ENCODE measurements at places on chromosomes 6 and 20. TPM values are rescaled to one million over a fixed set of nuclear protein-coding genes. Genes with fewer than 3 reads are reported as not detected.

DNA sequence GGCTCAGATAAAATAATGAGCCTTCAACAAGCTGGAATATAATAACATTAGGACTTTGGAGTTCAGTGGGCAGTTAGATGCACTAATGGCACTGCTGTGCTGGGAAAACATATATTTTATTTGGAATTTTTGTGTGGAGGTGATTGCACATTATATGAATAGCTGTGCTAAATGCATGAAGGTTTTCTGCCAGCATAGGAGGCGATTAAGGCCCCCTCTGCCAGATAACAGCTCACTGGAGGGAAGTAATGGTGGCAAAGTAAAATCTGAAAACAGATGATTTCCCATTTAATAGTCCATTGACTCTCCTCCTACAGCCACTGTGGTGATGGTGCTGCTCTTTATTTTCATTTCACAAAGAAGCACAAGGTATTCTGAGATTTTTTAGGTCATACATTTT, 326.0 kb downstream of the GRIK2 start:
- no peak for DNase-seq

- no peak for DNase-seq
Measured at GRCh38 chr6:32854376-32855178, 585 bp downstream of the PSMB9 start.

DNA sequence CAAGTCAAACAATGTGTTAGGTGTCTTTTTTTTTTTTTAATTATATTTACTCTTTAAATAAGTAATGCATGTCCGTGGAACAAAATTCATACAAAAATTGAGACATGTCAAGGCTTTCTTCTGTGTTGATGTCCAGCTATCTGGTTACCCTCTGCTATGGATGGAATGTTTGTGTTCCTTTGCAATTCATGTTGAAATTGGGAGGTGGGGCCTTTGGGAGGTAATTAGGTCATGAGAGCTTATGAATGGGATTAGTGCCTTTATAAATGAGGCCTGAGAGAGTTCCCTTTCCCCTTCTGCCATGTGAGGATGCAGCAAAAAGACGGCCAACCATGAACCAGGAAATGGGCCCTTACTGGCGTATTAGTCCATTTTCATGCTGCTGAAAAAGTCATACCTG, 83.1 kb upstream of the KCNG1 start:
- no peak for DNase-seq

DNA sequence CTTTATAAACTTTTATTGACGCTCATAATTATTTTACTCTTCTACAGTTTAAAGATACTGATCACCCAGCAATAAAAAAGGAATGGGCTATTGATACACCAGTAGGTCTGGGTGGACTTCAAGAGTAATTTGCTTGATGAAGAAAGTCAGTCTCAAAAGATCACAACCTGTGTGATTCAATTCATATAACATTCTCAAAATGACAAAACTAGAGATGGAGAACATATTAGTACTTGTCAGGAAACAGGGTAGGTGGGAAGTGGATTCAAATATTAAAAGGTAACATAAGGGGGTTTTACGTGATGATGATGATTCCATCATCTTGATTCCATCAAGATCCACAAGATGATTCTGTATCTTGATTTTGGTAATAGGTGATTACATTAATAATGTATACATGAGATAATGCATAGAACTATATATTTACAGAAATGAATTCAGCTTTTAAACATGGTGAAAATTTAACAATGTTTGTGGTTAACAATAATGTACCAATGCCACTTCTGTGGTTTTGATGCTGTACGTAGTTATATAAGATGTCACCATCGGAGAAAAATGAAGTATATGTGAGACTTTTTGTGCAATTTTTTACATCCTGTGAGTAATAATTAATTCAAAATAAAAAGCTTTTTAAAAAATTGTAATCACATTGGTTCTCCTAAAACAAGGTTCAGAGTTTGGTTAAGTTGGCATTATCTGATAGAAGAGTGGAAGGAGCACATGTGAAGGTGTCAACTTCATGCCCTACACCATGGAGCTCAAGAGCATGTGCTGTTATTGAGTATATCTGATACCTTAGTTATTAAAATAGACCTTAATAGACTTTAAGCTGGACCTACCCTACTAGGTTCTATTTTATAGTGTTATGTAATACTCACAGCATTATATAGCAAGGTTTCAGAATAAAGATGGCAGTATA, 66.3 kb upstream of the DYNLRB1 start:
- no peak for DNase-seq

- DNase-seq = no peak
Measured at GRCh38 chr6:82410151-82410648, 46.6 kb downstream of the TPBG start.

DNA sequence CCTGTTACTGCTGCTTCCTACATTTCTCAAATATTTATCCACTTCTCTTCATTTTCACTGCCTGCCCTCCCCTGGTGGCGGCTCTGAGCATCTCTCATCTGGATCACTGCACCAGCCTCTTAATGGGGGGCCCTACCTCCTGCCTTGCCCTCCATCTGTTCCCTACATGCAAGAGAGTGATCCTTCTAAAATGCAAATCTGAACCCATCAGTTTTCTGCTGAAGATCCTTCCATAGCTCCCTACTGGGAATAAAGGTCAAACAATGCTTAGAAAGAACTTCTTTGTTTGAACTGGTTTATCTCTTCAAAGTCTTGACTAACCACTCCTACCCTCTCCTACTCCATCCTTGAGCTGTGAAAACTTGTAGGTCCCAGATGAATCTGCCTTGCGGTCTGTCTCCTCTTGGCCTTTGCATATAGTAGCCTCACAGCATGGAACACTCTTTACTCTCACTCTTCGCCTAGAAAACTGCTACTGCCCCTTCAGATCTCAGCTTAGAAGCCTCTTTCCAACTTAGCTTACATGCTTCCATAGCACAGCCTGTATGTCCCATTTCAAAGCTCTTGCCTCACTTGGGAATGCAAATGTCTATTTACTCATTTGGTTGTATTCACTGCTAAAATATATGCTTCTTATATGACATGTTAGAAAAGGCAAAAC, 119.3 kb downstream of the QRSL1 start:
- DNase-seq = no peak

DNA sequence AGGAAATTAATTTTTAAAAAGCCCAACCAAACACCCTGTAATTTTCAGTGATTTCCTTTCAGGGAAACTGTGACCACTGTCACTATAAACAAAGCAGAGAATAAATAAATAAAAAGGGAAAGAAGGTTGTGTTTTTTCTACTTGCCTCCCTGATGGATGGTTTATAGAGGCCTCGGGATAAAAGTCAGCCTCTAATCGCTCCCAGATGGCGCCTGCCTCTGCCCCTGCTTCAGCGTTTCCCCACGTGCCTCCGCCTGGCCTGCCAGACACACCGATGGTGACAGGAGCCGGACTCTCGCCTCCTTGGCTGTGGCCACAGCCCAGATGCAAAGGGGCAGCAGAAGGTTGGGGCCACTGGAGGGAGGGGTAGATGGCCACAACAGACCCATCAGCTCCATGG, 327.7 kb downstream of the CDC5L start:
- DNase-seq = no peak

DNA sequence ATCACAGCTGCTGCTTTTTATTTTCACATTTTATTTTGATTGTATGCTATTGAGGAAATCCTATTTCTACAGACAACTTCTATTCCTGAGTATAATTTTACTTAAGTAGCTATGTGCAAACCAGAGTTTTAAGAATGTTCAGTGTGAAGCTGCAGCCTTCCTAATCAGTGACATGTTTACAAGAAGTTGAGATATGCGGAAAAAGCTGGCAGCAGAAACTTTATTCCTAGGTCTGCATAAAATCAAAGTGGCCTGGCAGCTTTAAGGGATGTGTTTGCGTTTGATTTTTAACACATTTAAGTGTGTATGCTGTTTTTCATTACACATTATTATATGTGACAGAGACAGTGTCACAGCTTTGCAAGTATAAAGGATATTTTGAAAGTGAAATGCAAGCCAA, 26.3 kb downstream of the MAPK14 start:
- DNase-seq = no peak

- no peak for DNase-seq
Measured at GRCh38 chr20:63125838-63126601, 89.9 kb downstream of the YTHDF1 start.

GRCh38 chr20:18377896-18378481, 88.8 kb downstream of the DZANK1 start:
- no peak for DNase-seq

GRCh38 chr6:95847061-95847460, 168.7 kb upstream of the FUT9 start:
- no peak for DNase-seq

DNA sequence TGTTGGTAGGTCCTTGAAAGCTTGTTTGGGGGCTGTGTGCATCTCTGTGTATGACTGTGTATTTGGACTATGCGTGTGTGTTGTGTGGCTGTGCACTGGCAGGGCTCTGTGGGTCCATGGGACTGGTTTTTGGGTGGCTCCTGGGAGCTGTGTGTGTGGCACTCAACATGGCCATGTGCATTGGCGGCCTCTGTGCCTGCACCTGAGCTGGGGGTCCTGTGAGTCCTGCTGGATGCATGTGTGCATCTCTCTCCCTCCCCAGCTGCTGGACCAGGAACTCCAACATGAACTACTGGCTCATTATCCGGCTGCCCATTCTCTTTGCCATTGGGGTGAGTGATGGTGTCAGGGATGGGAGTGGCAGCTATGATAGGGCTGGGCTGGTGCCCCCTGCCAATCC, 30.1 kb downstream of the GLP1R start:
- no peak for DNase-seq

- no peak for DNase-seq
Measured at GRCh38 chr20:22974354-22974753, 60.8 kb upstream of the SSTR4 start.

GRCh38 chr6:116651916-116652315, 16.6 kb downstream of the ZUP1 start:
- DNase-seq = no peak

DNA sequence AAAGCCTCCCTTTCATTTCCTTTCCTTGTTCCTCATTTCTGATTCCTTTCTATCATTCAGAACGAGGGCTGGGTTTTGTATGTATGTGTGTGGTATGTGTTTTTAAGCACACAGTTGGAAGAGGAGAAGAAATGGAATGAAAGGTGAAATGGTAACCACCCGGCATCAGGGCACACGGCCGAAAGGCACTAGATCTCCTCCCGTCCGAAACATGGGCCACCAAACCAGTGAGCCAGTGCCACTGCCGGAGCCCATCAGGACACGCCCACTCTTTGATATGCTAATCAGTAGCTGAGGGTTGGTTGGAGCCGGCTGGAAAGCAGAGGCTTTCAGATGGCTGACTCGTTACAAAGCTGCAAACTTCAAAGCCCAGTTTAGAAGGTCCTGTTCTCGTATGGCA, 228.6 kb upstream of the JARID2 start:
- DNase-seq = no peak

DNA sequence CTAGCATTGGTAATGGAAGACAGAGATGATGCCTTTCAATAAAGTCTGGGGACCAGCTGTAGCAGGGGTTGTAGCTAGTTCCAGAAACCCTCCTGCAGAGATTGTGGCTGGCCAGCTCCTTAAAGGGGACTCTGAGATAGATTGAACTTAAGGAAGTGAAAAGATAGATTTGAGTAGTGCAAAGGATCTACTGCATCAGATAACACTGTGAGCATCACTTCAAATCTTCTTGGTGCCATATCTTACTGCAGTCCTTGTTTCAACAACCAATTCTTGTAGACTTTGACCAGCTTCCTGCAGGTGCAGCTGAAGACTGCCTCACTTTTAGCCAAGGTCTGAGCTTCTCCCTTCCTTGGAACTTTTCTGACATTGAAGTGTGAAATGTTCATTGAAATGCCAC, 14.8 kb upstream of the CEP162 start:
- no peak for DNase-seq

DNA sequence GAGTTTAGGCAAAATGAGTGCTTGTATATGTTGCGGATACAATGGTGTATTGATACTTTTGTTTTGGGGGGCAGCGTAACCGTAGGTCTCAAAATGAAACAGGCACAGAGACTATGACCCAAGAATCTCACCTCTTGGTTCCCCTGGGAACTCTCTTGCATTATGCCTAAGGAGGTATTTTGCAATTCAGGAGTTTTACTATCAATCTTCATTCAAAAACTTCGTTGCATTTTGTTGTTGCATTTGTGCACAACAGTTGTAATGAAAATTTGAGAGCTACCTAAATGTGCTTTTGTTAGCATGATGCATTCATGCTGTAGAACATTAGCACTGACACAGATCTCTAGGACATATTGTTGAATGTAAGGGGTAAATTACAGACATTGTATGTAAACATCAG, 18.2 kb downstream of the VTA1 start:
- DNase-seq = no peak

DNA sequence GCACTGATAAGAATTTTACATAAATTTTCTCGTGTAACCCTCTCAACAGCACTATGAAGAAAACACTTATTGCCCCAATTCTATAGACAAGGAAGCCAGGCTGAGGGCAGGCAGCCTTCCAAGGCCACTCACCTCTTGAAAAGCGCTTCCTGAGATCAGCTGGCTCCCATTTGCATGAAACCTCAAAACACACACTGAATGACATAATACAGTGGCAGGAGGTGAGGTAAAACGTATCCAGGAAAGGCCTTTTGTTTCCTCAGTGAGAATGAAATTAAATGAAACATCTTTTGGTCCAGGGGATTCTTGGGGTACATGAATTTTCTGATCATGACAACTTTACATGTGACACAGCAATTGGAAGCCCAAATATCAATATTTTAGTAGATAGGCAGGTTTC, 112.5 kb downstream of the WDR27 start:
- DNase-seq = no peak

GRCh38 chr6:117167520-117168271, 97.7 kb upstream of the VGLL2 start:
- no peak for DNase-seq

DNA sequence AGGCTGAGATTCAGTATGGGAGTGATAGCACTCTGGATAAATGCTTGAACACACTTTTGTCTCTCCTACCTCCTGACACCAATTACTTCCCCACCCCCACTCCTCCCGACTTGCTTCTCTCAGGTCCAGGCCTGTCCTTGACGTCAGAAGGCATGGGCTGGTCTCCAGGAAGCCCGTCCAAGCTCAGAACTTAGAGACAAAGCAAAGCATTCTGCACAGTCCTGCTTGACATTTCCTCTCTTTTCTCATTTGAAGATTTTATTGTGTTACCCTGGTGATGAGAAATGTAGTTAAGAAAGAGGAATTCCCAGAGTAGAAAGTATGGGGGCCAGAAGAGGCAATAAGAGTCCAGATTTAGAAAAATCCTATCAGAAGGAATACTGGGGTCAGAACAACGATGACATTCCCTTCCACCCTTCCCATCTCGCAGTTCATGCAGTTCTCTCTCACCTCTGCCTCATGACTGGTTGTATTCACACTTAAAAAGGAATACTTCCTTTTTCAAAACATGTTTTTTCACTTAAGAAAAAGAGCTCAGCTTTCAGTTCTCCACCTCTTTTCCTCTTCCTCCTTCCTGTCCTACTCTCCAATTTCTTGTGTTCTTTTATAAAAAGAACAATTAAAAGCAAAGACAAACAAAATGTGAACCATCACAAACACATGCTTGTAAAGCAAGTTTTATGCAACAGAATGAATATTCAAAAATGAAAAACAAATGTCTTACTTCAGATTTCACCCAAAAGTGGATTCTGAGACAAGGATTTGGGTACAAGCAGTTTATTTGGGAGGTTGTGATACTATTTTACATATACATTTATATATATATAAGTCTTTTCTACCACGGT, 18.5 kb upstream of the FAM184A start:
- no peak for DNase-seq

TRIM31 gene
- total RNA-seq = not detected

ZNFX1 gene
- total RNA-seq = 106 TPM

TNFRSF6B gene
- 10.9 TPM for total RNA-seq

TOX2 gene
- 7.1 TPM for total RNA-seq

ABHD16B gene
- total RNA-seq = not detected

PHACTR2 gene
- 50.8 TPM for total RNA-seq

HFE gene
- 5.3 TPM for total RNA-seq

OPRM1 gene
- not detected for total RNA-seq

GSTA2 gene
- total RNA-seq = not detected

RHAG gene
- not detected for total RNA-seq

Measured in omental fat pad (tissue), 4 donors.